ENCODE measurements at places on chromosomes 4 and X.
A peak's percentile ranks its signal among the peaks of the same experiment; 100 is the strongest.

DNA sequence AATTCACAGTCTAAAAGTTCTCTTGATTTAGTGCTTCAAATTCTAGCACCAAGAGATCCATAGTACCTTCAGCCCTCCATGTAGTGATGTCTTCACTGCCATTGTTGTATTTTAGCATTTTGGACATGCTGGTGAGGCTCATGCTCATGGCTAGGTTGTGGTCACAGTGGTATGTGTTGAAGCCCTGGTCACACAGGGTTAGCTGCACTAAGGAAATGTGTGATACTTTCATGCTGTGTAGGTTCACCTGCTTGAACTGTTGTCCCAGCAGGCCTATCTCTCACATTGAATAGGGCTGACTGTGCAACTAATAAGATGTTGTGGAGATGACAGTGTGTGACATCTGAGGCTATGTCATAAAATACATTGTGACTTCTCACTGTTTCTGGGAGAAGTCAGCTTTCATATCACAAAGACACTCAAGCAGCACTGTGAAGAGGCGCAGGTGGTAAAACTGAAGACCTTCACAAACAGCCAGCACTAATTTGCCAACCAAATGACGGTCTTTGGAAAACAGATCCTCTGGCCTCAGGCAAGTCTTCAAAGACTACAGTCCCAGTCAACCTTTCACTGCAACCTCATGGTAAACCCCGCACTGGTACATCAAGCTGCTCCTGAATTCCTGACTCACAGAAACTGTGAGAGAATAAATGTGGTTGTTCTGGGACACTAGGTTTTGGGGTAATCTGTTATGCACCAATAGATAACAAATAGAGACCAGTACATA lies 17.4 kb upstream of the ADH4 start:
- ATAC-seq, result no peak

- ATAC-seq, result peak; percentile 71
These were observed 41.2 kb downstream of the LONRF3 start for GRCh38 chrX:119015407-119016237.

DNA sequence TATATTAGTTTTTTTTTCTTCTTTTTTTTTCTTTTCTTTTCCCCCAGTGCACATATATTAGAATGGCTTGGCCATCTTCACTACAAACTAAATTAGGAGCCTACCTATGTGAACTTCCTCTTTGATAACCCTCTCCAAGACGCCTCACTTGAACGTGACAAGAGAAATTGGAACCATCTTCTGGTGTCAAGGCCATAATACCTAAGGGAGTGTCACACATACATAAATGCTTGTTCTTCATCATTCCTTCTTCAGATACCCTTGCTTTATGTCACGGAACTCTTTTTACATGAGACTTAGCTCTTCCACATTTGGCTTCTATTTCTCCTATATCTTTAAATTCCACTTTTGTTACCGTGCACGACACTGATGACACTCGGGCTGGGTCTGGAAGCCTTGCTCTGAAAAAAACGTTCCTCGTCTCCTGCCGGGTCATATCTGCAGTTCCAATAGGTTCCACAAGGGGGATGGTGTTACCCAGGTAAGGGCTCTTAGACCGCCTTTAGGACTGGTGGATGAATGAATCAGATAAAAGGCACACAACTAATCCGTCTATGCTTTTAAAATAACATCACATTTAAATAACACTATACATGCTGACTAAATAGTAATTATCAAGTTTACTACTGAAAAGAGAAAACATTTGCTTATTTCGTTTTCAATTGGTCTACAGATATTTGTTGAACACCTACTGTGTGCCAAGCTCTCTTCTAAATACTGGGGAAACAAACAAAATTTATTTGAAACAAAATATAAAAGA lies 19.9 kb downstream of the DGAT2L6 start:
- peak; percentile 84 for ATAC-seq

- ATAC-seq, result no peak
These were observed 38.3 kb downstream of the SYTL5 start for GRCh38 chrX:38044701-38045100.

DNA sequence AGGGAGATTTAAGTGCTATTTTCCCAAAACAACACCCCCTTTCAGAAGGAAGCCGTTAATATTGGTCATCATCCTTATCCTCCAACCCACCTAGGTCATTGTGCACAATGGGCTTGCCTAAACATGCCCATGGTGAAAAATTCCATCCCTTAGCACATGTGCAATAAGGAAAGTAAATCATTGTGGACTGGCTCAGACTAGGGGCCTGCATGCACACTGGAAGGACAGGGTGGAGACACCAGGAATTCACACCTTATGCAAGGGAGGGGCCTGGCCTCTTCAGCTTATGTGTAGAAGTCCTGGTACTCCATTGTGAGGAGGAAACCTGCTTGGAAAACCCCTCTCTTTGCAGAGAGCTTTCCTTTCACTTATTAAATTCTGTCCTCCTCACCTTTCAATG lies 311.4 kb upstream of the NDST4 start:
- no peak for ATAC-seq

DNA sequence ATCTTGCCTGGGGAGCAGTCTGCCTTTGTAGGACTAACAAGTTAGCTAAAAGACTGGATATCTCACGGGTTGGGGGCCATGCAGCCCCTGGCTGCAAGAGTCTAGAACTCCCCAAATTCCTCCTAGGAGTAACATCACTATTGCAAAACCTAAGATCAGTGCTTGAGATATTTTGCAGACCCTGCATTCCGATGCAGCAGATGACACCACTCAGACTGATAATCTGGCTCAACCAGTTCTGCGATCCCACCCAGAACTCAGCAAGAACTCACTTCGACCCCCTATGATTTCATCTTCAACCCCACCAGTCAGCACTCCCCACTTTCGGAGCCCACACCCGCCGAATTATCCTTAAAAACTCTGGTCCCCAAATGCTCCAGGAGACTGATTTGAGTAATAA lies 834.0 kb downstream of the C4orf33 start:
- ATAC-seq, result no peak

DNA sequence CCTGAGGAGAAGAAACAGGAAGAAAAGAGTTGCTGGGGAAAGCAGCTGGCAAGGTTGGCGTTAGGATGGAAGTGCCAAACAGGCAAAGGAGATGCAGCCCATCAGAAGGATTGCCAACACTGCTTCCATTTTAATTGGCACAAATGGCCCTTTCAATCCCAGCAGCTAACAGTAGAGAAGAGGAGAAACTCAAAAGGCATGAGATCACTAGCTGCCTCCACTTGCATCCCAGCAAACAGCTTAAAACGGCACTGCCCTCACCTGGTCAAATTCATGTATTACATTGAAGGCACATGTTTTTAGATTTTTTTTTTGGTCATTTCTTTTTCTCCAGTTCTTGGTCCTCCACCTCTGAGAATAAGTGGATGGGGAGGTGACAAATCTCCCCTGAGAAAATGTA lies 14.9 kb upstream of the LOC101059915 start:
- peak; percentile 65 for ATAC-seq

DNA sequence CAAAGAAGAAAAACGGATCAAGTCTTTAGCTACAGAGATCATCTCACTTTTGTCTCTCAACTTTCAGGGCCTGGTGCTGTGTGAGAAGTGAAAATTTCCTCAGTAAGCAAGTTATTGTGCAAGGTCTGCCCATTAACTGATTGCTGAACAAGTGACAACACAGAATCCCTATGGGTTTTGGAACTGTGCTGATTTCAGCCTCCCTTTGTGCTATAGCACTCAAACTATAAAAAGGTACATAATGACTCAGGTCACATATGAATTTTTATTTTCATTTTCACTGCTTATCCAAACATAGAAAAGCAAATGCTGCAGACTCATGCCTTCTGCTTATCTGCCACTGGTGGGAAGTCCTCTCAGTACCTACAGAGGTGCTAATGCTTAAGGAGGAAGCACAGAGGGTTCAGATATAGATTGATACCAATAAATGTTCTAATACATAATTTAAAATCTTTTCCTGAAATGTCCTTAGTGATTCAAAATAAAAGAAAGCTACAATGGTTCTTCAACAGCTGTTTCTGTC lies 576.2 kb upstream of the CT83 start:
- no peak for ATAC-seq

DNA sequence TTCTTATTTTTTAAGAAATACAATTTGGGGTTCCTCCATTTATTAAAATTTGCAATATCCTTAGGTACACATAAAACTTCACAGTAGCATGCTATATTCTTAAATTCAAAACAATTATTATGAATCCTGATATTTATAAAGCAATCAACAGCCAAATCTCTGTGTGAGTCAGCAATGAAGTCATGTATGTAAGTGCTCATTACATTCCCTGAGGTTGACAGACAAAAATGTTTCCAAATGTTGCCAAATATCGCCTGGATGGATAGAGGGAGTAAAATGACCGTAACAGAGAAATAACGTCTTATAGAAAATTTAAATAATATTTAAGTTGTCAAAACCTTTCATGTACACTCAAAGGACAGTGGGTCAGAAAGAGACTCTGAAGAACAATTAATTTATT lies 220.0 kb downstream of the PCDH18 start:
- no peak for ATAC-seq

DNA sequence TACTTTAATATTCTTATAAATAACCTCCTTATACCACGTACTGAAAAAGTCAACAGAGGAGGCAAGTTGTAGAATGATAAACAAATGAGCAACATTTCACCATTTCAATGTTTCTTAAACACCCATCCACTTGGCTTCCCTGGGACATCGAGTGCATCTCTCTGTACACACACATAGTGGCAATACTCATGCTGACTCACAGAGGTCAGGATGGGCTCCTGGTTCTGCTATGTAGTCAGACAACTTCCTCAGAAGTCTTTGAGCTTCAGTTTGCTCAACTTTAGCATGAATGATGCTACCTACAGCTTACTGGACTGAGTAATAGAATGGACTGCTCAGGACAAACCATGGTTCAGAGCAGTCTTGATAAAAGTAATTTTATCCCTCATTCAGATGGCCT lies 56.9 kb downstream of the MAD2L1 start:
- no peak for ATAC-seq

- ATAC-seq, result peak; percentile 13
These were observed 361 bp downstream of the TMEM128 start for GRCh38 chr4:4247696-4248028.

GRCh38 chrX:54492340-54492739 lies 3.7 kb downstream of the FGD1 start:
- peak; percentile 82 for ATAC-seq

Measured in esophagus mucosa (tissue), 1 donor.